ENCODE measurements at places on chromosomes 5 and 9. TPM values are rescaled to one million over a fixed set of nuclear protein-coding genes. Genes with fewer than 3 reads are reported as not detected.

Gene AGXT2
- total RNA-seq, result not detected

Gene ABO
- 3.1 TPM for total RNA-seq

Gene SLC34A3
- not detected for total RNA-seq

Gene FAM153A
- total RNA-seq, result not detected

Gene SCGB3A2
- total RNA-seq, result not detected

Gene LMBRD2
- 5.0 TPM for total RNA-seq

Gene HRH2
- not detected for total RNA-seq

Gene SPINK4
- 1.3 TPM for total RNA-seq

Gene PLCXD3
- not detected for total RNA-seq

Gene PRUNE2
- not detected for total RNA-seq

Gene DOCK2
- total RNA-seq, result not detected

Gene HSPA5
- total RNA-seq, result 46.5 TPM

Gene ANKRD20A1
- not detected for total RNA-seq

Gene OR1Q1
- not detected for total RNA-seq

Gene PTGER4
- 3.6 TPM for total RNA-seq

Gene SPARC
- not detected for total RNA-seq

Gene JADE2
- 50.1 TPM for total RNA-seq

Gene FBXO4
- 7.5 TPM for total RNA-seq

Gene NFIB
- 29.5 TPM for total RNA-seq

Measured in HT-29 (cell line).